ENCODE measurements at places on chromosomes 7 and 10.

DNA sequence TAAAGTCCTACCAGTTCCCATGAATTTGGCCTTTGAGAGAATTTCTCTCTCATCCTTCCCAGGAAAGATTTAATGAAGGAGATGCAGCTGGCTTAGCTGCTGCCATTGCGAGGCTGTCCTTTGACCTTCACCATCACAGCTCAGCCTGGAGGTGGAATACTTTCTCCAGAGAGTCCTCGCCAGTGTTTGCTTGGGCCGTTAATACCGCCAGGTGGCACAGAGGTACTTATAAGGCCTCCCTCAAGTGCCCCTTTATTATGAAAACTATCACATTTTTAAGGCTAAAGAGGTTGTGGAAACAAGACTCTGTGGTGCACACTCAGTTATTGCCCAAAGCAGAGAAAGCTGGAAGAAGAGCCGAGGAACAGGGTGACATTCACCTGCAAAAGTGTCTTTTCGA is 330.6 kb downstream of the CCSER2 start:
- DNase-seq: no peak

DNA sequence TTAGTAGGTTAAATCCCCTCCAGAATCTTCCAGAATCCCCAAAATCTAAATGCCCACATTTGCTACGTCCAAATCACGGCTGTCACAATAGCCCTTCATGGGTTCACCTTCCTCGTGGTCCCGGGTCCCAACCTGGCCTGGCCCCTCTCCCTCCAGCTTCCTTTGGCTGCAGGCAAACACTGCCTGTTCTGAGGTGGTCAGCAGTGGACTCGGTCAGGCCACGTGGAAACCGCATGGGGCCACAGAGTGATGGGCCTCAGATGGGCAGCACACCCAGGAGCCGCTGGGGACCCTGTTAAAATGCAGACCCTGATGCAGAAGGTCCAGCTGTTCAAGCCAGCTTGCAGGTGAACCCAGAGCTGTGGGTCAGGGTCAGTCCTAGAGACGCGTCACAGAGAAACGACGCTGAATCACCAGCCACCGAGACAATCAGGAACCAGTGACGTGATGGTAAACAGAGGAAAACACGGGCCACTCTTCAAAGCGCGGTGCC is 588.6 kb downstream of the DNAJB6 start:
- DNase-seq: no peak

DNA sequence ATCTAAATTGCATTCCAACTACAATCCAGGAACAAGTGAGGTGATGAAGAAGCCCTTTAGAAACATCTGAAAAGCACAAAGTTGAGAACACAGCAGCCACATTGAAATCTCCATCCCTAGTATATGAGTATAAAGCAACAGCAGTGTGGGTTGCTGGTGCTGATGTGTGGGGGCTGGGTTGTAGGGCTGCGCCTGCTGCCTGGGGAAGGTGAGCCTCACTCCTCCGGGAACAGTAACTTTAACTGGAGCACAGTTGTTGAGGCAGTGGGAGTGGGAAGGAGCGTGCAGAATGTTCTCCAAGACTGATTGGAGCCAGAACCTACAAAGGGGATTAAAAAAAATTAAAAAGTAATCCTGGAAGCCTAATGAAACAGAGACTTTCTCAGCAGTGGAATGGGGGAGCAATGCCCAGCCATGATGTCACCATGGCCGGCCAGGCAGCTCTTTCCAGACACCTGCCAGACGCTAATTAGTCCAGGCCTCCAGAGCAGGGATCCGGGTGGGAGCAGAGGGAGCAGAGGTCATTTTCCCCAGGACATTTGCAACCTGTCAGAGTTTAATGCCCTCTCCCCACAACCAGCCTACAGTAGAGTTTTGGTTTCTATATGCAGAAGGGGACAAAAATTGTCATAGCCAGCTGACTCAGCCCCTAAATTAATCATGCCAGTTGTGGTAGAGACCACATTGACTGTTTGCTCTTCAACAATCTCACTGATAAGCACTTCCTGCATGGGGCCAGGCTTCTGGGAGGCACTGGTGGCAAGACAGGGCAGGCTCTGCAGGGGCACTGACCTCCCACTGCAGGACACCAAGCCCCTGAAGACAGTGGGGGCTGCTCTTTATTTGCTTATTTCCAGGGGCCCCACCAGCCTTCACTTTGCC is 133.0 kb upstream of the ZNF32 start:
- DNase-seq: no peak

GRCh38 chr10:69745698-69746097 is 56.0 kb upstream of the COL13A1 start:
- DNase-seq: no peak

DNA sequence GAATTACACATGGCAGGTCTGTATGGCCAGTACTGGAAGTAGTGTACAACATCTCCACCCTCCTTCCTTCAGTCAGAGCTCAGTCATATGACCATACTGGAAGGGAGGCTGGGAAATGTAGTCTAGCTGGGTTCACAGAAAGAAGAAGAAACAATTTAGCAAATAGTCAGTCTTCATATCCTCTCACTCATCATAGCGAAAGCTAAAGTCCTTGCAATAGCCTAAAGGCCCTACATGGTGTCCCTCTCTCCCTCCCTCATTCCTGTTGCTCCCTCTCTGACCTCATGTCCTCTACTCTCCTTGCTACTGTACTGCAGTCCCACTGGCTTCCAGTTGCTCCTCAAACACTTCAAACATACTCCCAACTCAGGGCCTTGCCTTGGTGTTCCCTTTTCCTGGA is 4.3 kb upstream of the CALU start:
- no peak for DNase-seq

GRCh38 chr7:20220921-20221547 is 3.9 kb upstream of the MACC1 start:
- no peak for DNase-seq

GRCh38 chr10:4699950-4700730 is 125.9 kb upstream of the AKR1E2 start:
- no peak for DNase-seq

DNA sequence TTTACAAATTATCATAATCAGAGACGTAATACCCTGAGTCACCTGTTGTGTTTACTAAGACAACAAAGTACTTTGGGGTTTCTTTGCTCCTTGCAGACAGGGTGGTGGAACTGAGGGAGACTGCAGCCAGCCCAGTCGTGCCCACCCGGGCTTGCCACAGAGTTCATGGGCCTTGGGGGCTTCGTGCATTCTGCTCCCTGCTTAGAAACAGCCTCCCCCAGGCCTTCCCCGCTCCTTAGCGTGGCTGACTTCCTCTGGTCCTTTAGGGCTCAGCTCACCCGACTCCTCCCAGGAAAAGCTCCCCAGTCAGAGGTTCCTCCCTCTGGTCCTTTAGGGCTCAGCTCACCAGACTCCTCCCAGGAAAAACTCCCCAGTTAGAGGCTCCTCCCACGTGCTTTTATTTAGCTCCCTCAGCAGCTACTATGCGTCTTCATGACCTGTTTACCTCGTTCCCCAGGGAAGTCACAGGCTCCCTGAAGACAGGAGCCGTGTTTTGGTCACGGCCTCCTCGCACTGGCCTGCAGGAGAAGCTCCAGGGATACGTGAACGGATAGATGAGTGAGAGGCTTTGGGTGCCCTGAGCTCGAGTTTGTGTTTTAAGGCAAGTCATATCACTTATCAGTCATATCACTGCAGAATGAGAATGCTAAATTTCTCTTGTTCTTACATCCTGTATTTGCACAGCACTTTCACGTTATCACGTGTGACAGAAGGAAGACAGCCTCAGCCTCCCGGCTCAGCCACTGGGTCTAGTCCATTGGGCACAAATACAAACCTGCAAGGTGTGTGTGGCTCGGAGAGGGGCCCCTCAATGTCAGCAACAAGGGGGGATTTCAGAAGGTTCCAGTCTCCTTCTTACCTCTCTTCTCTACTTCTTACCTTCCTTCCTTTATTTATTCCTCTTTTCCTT is 52.7 kb upstream of the VIPR2 start:
- DNase-seq: no peak

DNA sequence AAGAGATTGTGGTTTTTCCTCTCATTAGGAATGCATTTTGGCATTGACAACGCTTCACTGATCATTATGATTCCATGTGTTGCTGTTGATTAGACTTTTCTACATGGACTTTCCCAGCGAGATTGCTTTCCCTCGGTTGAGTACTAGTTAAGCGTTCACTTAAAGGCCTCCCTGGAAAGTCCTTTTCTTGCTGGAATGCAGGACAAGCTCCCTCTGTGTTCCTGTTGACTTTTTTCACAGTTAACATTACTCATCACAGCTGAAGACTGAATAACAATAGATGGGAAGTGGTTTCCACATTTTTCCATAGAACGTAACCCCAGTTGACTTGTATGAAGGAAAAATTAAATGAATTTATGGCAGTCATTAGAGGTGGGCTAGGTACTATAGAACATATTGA is 2.6 kb upstream of the CAV1 start:
- DNase-seq: no peak

DNA sequence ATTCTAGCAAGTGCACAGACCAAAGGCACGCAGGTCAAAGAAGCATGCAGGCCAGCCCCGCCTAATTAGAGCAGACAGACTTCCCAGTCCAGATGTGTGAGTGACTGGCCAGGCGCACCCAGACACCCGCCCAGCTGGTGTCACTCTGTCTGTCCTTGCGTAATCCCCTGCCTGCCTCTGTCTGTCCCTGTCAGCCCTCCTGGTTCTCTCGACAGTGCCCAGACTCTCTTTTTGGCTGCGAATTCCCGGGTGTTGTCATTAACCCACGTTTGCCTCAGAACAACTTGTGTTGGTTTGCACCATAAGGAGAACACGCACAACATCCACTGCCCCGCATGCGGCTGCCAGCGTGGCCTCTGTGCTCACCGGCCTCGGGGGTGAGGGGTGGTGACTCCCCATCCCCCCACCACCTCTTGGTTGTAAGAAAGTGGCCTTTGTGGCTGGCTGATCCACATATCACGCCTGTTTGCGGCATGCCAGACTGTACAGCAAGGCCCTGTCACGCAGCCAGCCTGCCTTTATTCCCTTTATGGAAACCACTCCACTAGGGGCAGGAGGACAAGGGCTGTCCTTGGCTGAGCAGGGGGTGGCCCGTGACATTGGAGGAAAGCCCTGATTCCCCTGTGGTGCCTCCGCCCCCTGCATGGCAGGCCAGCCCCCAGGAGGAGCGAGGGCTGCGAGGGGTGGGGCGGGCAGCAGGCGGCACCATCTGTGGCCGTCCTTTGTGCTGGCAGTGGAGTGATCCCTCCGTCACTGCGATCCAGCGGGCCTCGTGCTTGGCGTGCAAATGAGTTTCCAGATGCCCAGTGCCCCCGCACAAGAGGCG is 72.8 kb upstream of the PPIF start:
- no peak for DNase-seq

DNA sequence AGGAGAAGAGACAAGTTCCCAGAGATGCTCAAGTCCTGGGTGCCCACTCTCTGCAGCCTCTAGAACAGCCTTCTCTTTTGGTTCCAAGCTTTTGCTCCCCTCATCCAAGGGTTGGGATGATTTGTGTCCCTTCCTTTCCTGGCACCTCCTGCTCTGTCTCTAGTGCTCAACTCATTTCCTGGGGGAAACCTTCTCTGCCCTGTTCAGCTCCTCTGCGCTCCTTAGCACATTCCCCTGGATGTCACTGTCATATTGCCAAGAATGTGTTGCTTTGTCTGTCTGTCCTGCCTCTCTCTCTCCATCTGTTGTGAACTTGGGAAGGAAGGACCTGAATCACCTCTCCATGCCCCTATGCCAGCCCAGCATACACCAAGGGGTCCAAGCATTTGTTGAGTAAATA is 5.1 kb upstream of the LBX1 start:
- DNase-seq: no peak

GRCh38 chr10:75708060-75708459 is 276.6 kb downstream of the LRMDA start:
- DNase-seq: no peak

DNA sequence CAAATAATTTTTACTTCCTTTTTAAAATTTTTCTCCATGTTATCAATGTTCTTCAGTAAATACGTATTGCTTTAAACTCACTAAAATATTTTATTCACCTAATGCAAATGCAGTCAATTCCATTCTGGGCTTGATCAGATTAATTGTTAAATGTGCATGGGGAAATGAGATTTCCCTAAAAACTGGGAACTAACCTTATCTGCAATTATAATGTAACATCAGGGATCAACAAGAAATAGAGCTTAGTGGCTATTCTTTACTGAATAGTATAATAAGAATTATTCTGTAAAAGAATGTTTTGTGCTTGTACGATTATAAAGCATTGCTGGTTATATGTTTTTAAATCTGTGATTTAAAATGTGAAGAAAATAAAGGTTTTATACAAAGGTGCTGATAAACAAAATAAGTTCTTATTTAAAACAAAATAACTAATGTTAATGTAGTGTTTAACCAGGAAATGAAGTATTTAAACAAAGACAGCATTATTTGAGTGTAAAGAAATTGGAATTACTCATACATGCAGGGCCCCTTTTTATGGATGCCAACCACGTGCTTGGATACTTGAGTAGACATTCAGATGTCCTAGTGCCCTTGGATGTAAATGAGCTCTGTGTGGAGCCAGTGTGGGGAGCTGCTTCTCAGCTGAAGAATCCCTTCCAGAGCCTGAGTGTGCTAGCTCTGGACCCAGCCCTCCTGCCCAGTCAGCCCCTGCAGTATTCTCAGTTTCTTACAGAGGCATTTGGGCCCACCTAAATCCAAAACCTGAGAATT is 84.2 kb downstream of the REEP3 start:
- no peak for DNase-seq

- DNase-seq: no peak
These were observed 21.0 kb downstream of the ZCCHC24 start for GRCh38 chr10:79424221-79425073.

DNA sequence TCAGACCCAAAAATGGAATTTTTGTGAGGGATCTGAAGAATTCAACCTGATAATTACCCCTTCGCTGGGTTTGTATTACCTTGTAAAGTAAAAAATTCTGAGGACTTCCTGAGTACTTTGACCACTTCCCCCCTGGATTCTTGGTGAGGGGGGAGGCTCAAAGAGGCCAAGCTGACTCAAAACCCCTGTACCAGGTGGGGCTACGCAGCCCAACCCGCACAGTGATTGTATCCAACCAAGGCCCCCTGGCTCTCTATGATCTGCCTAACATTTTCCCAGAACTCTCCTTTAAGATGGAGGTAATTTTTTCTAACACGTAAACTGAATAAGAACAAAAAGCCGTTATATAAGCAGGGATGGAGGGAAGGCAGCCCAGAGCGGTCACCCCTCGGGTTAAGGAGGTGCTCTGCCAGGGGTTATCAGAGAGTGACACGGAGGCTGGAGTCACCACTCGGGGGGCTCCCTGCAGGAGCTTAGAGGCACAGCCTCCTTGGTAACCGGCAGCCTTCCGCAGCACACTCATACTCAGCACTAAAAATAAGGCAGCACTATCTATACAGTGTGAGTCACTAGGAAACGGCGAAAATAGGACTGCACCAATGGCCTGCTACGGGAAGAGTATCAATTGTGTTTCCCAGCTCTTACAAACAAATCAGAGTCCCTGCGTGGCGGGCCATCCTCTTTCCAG is 255.4 kb downstream of the ELMO1 start:
- no peak for DNase-seq

GRCh38 chr7:24727154-24728120 is 29.8 kb downstream of the GSDME start:
- DNase-seq: no peak

- DNase-seq: no peak
These were observed 96.7 kb upstream of the IKZF1 start for GRCh38 chr7:50207686-50208255.

GRCh38 chr7:33039903-33040292 is 22.7 kb downstream of the NT5C3A start:
- DNase-seq: no peak

Measured in activated CD8-positive, alpha-beta memory T cell treated with anti-CD3 and anti-CD28 coated beads for 4 hours (primary cell).